ENCODE measurements at places on chromosomes 5 and 9.
A peak's percentile ranks its signal among the peaks of the same experiment; 100 is the strongest.

DNA sequence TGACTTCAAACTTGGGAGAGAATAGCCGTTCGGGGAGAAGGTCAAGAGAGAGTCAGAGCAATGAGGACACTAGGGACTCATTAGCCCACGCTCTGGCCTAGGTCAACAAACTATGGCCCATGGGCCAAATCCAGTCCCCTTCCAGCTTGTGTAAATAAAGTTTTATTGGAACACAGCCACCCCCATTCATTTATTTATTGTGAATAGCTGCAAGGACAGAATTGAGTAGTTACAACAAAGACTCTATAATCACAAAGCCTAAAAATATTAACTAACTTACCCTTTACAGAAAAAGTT is 33.1 kb upstream of the TRIM32 start:
- DNase-seq = peak; percentile 25

GRCh38 chr5:161278739-161279660 is 267.5 kb downstream of the GABRB2 start:
- DNase-seq = no peak

- no peak for DNase-seq
Observed at GRCh38 chr9:115548609-115549260, 430.8 kb upstream of the TNC start.

DNA sequence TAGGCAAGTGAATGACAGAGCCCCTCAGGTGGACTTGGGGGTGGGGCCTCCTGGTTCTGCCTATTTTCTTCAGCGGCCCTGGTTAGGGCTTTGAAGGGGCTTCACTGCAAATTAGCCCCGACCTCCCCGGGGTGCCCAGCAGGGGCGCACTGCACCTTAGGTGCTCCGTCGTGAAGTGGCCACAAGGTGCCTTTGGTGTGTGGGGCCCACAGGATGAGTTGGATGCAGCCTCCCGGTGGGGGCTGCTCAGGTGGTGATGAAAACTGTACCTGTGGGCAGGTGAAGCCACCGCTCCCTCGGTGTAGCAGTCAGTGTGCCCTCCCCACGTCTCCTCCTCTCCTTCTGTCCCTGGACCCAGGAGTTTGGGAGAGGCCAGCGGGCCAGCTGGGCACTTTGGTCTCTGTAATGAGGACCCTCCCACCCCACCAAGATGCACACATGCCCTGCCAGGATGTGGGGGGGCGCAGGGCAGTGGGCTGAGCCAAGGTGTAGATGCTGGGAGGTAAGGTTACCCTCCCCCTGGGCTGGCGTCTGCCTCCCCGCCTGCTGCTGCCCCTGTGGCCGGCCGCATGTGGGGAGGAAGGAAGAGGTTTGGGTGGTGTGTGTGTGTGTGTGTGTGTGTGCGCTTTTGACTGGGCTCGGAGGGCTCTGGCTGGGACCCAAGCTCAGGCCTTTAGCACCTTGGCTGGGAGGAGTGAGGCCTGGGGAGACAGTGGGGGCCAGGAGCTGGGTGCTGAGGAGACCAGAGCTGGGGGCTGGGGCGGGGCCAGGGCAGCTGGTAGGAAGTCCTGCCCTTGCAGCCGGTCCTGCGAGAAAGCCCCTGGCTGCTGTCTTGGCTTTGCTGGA is 55.6 kb downstream of the RXRA start:
- peak; percentile 21 for DNase-seq

- no peak for DNase-seq
Observed at GRCh38 chr5:169318556-169318955, 17.6 kb upstream of the SLIT3 start.

DNA sequence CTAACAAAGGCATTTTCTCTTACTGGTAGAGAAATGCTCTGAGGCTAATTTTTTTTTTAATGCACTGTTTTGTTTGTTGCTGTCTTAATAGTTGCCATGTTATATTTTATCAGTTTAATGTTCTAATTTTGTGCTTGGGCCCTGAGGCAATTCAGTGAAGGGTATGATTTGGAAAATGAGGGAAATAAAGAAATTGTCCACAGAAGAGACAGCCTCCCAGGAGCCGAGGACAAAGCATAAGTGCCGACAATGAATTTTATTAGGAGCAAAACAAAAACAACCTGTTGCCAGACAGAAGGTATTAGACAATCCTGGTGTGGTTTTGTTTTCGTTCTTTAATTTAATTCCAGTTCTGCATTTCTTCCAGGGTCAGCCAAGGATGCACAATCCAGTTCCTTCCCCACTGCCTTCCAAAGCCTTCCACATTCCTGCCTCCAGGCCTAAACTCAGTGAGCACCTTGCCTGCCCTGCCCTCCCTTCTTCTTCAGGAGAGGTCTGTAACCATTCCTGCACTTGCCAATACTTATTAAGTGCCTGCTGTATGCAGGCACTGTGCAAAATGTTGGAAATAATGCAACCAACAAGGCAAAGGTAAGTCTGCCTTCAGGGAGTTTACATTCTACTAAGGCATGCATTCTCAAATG is 4.3 kb upstream of the TCOF1 start:
- no peak for DNase-seq

- DNase-seq = no peak
Observed at GRCh38 chr5:134131578-134132350, 17.3 kb downstream of the TCF7 start.

- DNase-seq = no peak
Observed at GRCh38 chr9:126982215-126983002, 67.8 kb downstream of the RALGPS1 start.

- no peak for DNase-seq
Observed at GRCh38 chr5:42858031-42858643, 46.4 kb upstream of the SELENOP start.

- DNase-seq = no peak
Observed at GRCh38 chr9:114050226-114050568, 27.9 kb downstream of the AMBP start.

GRCh38 chr9:127903557-127904475 is 4.4 kb upstream of the ST6GALNAC6 start:
- peak; percentile 87 for DNase-seq

DNA sequence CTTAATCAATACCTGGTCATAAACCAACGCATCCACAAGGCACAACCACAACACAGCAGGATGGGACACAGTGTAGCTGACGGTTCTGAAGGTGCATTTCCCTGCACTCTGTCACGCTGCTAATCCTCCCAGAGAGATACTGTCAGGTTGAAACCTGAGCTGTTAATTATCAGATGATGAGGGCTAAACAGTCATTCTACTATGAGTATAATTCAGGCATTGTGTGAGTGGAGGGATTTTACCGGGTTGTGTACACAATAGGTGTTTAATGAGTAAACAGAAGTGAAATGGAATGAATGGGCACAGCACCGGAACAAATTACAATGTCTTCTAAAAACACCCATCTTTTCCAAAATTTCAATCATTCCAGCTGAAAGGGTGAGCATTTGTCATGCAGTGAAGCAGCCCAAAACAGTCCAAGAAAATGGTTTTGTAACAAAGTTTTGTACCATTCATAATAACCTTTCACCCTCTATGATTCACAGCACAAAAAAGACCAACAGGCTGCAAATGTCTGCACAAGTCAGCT is 71.5 kb downstream of the ABCA1 start:
- peak; percentile 86 for DNase-seq

DNA sequence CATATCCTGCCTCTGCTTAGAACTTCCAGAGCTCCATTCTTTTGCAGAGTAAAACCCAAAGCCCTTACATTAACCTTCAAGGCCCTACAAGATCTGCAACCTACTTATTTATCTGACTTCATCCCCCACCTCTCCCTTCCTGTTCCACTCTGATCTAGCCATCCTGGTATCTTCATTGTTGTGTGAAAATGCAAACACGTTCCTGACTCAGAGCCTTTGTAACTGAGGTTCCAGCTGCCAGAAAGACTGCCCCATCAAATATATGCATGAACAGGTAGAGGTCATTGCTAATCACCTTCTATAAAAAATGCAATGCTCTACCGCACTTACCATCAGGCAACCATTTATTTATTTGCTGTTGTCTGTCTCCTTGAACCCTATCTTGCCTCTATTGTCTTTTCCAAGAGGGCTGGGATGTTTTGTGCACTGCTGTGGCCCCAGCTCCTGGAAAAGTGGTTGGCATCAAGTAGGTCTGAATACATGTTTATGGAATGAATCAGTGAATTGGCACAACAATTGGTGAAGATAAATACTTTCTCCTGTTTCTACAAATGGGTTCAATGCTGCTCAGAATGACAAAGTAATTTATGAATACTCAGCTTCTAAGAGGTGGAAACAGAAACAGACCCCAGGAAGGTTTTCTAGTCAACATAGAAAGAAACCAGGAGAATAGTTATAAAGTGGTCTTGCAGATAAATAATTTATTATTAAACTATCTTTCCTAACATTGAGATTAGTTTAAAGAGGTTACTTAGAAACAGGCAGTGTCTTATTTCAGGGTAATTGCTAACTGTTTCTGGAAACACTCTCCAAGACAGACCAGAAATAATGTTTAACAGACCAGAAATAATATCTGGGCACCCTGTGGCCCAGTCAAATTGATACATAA is 230.6 kb upstream of the CD180 start:
- DNase-seq = no peak

DNA sequence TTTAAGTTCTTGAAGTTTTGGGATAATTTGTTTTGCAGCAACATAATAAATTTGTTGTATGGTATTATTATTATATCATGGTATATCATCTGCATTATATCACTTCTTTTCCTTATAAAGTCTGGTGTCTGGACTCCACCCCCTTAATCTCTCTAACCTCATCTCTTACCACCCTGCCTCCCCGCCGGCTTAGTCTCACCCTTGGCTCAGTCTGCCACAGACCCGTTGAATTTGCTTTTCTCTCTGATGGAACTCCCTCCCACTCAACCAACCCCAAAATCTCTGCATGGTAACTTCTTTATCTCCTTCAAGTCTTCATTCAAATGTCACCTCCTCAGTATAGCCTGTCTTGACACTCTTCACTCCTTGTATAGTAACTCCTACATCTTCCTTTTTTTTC is 29.6 kb upstream of the MATR3 start:
- no peak for DNase-seq

DNA sequence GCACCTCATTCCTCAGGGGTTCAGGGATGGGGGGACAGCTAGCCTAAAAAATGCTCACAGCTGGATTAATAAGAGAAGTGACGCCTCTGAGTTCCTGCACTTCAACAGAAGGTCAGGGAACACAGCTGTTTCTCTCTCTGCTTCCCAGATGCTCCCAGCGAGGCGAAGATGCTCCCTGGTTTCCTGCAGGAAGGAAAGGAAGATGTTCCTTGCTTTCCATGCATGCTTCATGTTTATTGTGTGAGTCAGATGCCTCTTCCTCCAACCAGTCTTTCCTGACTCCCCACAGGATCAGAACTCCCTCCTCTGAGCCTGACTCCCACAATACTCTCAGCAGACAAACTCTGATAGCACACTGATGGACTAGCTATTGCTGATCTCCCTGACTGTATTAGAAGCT is 71.9 kb downstream of the MFAP3 start:
- no peak for DNase-seq

DNA sequence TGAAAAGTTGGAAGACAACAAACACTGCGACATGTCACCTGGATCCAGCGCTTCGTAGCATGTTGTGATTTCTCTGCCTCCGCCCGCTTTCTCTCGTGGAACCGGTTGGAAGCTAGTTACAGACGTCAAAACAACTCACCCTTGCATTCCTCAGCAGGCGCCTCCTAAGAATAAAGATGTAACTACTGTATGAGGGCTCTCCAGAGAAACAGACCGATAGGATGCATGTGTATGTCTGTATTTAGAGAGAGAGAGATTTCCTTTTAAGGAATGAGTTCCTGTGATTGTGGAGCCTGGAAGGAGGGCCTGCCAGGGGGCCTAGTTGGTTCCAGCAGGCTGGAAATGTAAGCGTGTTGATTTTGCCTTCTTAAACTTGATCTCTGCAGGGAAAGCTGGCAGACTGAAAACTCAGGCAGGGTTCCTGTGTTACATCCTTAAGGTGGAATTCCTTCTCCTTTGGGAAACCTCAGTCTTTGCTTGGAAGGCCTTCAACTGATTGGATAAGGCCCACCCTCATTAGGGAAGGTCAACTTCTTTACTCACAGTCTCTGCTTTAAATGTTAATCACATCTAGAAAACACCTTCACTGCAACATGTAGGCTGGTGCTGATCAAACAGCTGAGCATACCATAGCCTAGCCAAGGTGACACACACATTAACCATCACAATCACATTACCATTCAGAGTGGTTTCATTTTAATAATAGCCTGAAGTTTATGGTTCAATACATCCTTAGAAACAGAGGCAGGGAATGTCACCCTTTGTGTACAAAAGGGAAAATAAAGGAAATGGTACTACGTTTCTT is 163.8 kb downstream of the SYK start:
- DNase-seq = no peak

DNA sequence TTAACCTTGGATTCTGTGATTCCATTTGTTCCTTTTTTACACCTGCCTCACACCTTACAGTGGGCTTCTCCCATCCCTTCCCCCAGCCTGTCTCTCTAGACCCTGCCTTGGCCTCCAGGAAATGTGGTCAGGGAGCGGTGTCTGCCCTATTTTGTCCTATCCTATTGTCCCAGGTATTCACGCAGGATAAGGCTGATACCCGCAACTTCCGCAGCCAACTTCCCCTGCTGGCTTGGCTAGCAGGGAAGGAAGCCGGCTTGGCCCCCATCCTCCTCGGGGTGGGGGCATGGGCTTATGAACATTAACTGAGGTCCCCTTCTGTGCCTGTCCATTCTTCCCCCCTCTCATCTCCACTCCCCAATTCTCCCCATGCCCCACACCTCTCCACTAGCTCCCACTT is 3.5 kb downstream of the CSF1R start:
- DNase-seq = no peak

GRCh38 chr5:125219710-125220109 is 473.3 kb upstream of the ZNF608 start:
- no peak for DNase-seq

DNA sequence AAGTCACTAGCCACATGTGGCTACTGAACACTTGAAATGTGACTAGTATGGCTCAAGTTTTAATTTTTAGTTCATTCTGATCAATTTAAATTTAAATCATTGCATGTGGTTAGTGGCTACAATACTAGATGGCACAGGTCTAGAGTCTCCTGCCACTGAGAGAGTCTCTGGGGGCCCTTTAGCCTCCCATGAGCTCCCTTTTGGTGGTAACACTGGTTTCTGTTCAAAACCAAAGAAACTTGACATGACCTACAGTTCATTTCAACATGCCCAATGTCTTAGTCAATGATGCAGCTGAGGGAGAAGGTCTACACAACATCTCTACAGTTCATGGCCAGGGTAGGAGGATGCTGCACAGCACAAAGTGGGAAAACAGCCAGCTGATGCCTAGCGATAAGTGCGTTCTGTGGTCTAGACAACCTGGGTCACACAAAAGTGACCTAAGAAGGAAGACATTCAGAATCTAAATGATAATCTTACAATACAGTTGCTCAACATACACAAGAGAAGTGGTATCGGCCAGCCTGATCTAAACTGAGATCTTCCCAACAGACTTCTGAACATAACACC is 121.0 kb downstream of the AUH start:
- DNase-seq = no peak

DNA sequence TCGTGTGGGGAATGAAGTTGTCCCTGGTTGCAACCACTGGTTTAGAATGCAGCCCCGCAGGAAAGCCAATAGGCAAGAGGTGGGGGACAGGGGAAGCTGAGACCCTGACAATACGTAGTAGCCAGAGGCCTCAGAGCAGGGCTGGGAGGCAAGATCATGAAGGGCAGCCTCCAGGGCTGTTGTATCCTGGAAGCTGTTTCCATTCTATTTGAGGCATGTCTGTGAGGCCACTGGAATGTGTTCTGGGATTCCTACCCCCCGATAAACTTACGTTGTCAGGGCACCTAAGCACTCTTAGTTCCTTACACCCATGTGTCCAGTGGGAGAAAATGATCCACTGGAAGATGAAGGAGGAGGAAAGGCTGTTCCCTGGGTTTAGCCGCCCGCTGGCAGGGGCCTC is 177.3 kb downstream of the CFAP90 start:
- no peak for DNase-seq

- no peak for DNase-seq
Observed at GRCh38 chr5:178232920-178233429, 373 bp upstream of the PHYKPL start.
